ENCODE measurements at places on chromosomes 7 and 10.

- DNase-seq = peak; percentile 6
Observed at GRCh38 chr10:100775386-100775785, 30.0 kb downstream of the PAX2 start.

DNA sequence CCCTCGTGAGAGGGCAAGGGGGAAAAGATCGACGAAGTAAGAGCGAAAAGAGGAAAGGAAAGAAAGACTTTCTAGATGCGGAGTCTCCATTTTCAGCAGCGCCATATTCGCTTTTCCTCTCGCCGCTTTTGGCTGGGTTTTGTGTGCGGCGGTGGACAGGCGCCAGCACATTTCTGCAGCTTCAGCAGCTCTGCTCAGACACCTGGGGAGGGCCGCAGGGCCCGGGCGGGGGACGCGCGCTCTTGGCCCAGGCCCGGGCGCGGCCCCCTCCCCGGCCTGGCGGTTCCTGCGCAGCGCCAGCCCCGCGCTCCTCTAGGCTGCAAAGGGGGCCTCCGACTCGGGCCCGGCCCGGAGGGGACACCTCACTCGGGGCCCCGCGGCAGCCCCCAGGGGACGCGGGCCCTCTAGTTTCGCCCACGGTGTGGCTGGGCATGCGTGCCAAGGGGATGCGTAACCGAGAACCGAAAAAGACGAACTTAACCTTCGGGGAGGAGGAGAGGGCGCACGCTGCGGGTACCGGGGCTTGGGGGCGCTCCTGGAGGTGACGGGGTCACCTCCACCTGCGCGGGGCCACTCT is 34.5 kb upstream of the EBLN1 start:
- DNase-seq = no peak

DNA sequence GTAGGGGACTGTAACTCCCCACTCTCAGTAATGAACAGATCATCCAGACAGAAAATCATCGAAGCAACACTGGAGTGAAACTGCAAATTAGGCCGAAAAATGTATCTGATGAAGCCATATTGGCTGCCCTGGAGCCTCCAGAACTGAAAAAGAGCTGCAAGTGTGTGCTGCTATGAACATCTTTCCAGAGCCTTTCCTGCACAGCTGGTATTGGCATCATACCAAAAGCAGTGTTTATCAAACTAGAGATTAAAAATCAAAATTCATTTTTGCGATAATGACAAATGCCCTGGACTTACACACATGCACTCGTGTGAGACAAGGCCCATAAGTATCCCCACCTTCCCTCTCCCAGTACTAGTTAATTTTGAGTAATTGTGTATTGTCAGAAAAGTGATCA is 6.8 kb upstream of the CLDN12 start:
- DNase-seq = no peak

- DNase-seq = no peak
Observed at GRCh38 chr7:25124465-25125136, 459 bp downstream of the CYCS start.

DNA sequence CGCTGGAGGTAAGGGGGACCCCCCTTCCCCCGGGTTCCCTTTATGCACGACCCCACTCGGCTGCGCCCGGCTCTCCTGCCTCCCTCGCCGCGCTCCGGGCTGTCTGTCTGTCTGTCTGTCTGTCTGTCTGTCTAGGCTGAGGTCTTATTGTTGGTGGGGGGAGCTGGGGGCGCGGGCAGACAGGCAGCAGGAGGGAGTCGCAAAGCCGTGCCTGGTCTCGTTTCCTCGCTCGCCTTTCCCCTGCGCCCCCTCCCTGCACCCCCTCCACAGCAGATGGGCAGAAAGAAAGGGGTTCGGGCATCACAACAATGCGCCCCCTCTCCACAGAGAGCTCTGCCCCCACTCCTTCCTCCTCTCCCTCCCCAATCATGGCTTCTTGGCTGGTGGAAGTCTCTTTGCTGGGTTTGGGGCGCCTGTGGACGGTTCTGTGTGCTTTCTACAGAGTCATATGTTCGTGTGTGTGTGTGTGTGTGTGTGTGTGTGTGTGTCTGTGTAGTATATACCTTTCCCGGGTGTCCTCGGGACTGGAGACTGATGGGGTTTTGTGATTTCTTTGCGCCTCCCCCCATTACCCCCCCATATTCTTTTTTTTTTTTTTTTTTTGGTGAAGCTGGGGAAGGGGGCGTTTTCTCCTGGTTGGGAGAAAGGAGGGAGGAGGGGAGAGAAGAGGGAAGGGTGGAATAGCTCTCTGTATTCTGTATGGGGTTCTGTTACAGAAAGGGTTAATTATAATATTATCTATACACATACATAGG is 1.9 kb downstream of the AUTS2 start:
- no peak for DNase-seq

- no peak for DNase-seq
Observed at GRCh38 chr7:29502133-29502532, 61.5 kb upstream of the PRR15 start.

DNA sequence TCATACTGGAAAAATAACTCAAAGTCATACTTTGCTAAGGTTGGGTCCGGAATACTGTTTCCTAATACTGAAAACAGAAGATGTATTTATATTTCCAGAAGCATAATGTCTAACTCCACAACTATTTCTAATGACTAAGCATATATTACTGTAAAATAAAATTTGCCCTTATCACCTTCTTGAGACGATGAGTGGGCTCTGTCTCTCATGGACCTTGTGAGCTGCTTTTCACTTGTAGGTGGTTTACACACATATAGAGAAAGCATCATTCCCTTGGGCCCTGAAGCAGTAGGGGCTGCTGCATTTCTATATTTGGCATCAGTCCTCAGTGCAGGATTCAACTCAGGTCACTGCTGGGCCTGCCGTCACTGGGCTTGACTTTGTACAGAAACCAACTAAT is 10.7 kb upstream of the FAM13C start:
- DNase-seq = no peak

DNA sequence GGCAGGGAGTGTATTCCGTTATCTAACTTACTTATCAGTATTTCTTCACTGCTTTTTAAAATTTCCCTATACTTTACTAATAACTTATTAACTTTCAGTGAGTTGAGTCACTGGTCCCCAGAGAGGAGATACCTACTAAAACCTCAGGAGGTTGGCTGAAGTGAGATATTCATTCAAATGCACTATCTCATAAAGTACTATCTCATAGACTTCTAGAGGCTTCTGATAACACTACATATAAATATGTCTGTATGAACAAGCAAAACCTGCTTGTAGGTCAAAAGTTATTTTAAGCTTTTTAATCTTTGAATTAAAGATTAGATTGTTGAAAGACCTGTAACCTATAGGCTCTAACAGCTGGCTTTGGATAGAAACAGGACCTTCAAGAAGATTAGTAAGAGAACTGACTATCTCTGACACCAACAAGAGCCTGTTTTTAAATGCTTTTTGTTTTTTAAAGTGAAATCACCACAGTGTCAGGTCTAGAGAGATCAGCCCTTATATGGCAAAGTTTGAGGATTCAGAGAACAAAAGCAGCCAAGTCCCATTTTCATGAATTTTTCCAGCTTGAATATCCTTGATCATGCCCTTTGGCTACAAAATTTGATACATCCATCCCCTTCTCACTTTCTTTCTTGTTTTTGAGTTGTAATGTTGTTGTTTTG is 242.2 kb downstream of the ARL4A start:
- no peak for DNase-seq

GRCh38 chr10:16583382-16583781 is 61.7 kb upstream of the C1QL3 start:
- DNase-seq = no peak

DNA sequence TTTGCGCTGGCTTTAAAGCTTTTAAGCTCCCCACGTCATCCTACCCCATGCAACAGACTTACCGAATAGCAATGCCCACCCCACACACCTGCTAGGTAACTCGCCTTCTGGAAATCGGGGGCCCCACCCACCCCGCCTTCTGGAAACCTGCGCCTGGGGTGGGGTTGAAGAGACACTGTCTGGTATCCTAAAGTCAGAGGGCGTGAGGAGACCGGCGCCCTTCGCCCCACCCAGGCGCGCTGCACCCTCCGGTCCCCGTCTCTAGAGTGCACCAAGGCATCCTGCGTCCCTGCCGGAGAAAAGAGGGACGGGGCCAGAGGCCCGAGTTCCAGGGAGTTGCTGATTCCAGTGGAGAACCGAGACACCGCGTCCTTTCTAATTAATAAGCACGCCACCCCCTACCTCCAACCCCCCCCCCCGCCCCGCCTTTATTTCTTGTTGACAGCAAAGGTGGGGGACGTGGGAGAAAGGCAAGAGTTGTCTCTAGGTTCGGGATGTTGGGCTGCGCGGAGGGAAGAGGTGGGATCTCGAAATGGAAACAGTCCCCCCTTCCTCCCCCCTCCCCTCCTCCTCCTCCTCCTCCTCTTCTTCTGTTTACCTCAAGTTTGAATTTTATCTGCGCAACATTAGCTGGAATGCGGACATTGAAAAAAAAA is 220.9 kb upstream of the MKLN1 start:
- DNase-seq = peak; percentile 50

DNA sequence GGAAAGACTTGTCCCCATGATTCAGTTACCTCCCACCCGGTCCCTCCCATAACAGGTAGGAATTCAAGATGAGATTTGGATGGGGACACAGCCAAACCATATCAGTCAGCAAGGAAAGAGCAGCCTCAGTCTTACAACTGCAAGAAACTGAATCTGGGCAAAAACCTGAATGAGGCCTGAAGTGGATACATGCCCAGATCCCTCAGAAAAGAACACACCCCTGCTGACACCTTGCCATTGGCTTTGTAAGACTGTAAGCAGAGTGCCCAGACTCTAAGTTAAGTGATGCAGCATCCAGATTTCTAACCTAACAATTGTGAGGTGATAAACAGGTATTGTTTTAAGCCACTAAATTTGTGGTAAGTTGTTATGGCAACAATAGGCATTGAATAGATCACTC is 670.8 kb downstream of the SORCS1 start:
- no peak for DNase-seq

GRCh38 chr10:59138052-59138451 is 38.4 kb upstream of the PHYHIPL start:
- DNase-seq = no peak

GRCh38 chr7:101410743-101411507 is 48.2 kb downstream of the COL26A1 start:
- no peak for DNase-seq

DNA sequence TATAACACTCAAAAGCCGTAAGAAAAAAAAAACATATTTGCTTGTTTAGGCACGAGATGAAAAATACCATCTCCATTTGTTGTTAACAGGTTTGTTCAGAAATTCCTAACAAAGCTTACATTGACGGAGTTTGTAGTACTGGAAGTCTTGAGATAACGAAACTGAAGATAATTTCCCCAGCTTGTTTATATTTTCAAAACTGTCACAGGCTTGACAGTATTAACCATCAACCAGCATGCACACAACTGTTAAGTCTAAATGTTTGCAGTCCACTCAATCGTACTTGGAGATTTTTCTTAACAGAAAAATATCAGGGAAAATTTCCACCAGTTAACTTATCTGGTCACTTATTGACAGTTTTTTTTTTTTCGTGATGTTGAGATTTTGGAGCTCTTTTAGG is 68.5 kb downstream of the ITGA8 start:
- no peak for DNase-seq

- DNase-seq = peak; percentile 59
Observed at GRCh38 chr7:2478399-2478785, 2.2 kb upstream of the GRIFIN start.

DNA sequence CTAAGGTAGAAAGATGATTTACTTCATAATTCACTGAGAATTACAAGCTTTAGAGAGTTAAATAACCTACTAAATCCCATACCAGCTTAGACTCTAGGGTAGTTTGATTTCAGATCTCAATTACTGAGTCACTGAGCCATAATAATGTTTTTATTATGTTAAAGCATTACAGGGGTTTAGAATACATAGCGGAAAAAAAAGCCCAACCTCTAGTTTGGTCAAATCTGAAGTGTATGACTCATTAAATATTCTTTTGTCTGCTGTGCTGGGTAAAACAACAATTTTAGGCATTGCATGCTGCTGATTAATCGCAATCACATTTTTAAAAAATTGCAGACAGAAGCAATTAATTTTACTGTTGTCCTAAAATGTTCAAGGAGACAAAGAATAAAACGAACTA is 48.5 kb downstream of the MALRD1 start:
- no peak for DNase-seq
